ENCODE measurements at places on chromosomes 1 and 21.

DNA sequence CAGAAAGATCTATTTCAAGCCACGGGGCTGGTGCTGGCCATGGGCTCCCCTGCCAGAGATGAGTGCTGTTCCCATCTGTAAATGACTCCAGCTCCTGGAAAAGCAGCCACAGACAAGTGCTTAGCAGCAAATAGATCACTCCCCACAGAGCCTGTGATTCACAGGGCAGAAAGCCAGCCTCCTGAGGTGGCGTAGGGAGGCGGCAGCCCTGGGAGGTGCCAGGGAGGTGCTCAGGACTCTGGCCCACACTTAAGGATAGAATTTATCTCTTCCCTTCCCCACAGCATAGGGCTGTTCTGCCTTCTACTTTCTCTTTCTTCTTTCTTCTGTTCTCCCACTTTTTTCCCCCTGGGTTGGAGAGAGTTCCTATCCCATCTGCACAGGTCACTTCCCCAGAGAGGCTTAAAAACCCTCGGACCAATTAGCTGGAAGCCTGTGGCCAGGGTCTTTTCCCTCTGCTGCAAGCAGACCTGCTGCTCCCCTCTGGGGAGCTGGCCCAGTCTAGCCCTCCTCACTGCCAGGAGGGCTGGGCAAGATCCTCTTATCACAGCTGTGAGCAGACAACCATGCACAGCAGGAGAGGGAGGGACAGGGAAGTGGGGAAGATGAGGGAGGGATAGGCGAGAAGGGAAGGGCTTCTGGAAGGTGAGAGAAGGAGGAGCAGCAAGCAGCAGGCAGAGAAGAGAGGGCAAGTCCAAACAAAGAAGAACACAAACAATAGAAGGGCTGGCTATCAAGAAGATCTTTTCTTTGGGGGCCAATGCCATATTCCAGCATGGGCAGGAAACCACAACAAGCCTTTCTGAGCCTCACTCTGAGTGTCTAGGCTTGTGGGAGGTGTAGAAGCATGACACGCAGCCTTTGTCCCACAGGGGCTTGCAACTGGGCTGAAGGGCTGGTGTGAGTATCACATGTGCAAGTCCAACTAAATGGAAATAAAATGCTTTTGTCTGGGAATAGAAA is 41.0 kb downstream of the KCND3 start:
- DNase-seq, result no peak

GRCh38 chr1:94236630-94237290 is 624 bp downstream of the ARHGAP29 start:
- no peak for DNase-seq

- no peak for DNase-seq
Observed at GRCh38 chr21:45000637-45001133, 60.9 kb downstream of the SLX9 start.

- no peak for DNase-seq
Observed at GRCh38 chr1:163240705-163241104, 38.0 kb upstream of the RGS5 start.

- no peak for DNase-seq
Observed at GRCh38 chr1:60942896-60943638, 139.3 kb upstream of the NFIA start.

DNA sequence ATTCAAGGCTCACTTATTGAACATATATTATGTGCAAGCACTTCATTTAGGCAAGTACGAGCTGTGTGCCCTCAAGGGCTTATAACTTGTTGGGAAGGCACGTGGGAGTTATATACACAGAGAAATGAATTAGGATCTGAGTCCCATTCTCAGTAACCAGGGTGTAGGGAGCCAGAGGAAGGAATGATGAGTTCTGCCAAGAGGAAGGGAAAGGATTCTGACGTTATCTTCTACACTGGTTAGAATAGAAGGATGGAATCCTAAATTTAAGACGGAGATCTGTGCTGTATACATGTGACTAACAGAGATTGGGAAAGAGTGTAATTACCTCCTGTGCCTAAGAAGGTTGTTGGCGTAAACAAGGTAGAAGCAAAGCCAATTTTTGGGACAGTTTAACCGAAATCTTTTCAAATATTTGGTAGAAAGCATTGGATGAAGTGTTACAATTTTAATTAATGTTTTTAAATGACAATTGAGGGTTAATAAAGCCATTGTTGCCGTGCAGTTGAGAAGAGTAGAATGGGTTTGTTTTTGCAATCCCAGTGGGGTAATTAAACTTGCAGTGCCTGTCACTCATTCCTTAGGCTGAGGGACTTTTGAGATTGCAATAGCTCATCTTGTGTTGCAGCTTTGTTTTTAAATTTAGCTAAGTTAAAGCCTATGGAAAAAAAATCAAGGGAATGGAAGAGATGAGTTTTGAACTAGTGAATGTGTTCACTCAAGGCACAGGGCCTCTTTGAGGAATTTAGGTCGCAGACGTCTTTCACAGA is 177.2 kb downstream of the NFIA start:
- DNase-seq, result no peak

DNA sequence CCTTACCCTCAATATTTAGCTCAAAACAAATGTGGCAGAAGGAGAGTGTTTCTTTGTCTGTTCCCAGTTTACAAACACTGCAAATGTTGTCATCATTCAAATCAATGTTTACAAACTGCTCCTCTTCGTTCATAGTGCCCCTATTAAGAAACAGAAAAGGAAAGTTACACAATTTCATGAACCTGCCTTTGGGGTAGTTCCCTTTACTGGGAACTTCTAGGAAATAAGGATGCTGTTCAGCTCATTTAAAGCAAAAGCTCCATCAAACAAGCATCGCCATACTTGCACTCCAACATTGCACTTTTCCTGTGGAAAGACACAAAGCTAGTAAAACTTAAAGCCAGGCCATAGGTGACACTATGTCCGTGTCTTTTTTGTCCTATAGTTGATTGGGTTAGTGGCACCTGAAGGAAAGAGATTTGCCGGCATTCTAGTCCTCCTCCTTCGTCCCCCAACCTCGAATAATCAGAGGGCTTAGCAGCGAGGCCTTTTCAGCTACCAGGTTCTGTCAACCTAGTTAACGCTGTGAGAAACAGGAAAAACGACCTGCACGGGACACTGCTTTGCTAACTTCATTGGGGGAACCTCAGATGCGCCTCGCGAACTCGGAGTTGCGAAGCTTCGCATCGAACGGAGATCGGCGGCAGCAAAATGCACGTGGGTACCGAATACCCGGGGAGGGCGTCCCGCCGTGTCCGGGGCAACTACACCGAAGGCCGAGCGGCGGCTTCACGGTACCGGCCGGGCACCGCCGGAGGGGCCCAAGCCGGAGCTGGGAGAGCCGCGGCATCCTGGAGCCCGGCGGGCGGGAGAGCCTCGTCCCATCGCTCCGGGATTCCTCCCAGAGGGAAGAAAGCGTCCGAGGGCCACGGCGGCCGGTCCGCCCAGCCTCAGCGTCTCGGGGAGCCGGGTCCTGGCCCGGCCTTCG is 706 bp downstream of the C21orf91 start:
- no peak for DNase-seq

GRCh38 chr1:235767795-235768194 is 98.9 kb downstream of the LYST start:
- DNase-seq, result no peak

DNA sequence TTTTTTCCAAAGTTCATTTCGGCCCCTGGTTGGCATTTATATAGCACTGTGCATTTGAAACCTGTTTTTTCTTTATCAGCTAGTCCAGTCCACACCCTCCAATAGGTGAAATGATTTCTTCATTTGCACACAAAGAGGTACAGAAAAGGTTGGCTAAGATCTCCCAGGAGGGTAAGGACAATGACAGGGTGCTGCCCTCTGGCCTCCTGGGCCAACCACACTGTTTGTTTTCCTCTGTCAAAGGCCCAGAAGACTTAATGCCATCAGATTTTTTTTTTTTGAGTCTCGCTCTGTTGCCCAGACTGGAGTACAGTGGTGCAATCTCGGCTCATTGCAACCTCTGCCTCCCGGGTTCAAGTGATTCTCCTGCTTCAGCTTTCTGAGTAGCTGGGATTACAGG is 70.1 kb upstream of the EFHD2 start:
- no peak for DNase-seq

DNA sequence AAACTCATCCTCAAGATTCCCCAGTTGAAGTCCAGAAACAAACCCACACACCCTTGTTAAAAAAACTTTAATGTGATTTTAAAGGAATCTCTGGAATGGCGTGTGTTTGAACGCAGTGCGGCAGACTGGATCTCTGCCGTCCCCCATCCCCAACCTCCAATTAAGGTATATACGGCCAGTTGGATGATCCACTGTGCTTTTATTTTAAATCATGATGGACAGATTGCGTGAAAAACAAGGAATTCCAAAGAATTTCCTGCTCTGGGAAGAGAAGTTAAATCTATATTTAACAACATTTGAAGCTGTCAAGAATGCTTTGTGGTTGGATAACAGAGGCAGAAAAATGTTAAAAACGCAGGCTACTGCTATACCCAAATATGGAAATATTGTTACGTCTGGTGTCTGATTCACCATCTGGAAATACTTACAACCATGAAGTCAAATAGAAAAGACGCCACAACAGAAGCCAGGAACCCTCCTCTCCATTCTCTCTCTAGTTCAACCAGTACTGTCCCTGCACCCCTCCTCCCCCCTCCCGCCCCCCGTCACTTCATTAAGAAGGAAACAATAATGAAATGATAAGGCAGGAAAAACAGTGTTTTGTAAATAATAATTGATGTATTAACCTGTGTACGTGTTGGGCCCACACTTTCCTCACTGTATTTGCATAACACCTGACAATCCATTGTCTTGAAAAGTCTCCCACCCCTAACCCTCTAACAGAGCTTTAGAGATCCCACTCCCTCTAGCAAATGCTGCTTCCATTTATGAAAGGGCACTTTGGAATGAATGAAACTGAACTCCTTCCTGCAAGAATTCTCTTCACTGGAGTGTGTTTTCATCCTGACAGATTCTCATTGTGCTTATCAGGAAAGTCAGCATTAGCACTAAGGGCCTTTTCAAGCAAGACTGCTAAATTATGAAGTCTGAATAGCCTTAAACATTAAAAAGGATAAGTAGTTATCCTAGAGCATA is 2.0 kb upstream of the CCN1 start:
- DNase-seq, result no peak

GRCh38 chr1:31814041-31814511 is 1.7 kb downstream of the SPOCD1 start:
- DNase-seq, result no peak

DNA sequence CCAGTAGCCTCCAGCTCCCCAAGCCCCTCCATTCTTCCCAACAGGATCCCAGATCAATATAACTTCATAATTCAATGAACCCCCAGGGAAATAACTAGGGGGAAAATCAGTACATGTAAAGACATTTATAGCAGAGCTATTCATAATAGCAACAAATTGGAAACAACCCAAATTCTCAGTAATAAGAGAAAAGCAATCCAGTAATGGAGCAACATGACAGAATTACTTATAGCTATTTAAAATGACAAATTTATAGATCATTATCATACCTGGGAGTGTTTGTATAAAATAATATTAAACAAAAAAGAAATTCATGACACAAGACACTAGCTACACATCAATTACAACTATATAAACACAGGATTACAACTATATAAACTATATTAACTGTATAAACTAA is 20.2 kb downstream of the PLEKHA6 start:
- no peak for DNase-seq

DNA sequence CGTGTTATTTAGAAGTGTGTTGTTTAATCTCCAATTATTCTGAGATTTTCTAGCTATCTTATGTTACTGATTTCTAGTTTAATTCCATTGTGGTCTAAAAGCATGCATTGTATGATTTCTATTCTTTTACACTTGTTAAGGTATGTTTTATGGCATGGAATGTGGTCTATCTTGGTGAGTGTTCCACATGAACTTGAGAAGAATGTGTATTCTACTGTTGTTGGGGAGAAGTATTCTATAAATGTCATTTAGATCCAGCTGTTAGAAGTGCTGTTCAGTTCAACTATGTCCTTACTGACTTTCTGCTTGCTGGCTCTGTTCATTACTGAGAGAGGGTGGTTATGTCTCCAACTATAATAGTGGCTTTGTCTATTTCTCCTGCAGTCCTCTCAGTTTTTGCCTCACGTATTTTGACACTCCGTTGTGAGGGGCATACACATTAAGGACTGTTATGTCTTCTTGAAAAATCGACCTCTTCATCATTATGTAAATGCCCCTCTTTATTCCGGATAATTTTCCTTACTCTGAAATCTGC is 12.0 kb upstream of the PLA2G5 start:
- no peak for DNase-seq

GRCh38 chr21:26563856-26564503 is 9.1 kb downstream of the CYYR1 start:
- DNase-seq, result no peak
